ENCODE measurements at places on chromosomes 3 and 15.
A peak's percentile ranks its signal among the peaks of the same experiment; 100 is the strongest.

- DNase-seq: peak; percentile 76
These were observed 312.9 kb downstream of the ZBBX start for GRCh38 chr3:167066977-167067786.

GRCh38 chr3:17065881-17066280 is 181.1 kb downstream of the PLCL2 start:
- no peak for DNase-seq

GRCh38 chr3:133815386-133815785 is 9.8 kb downstream of the SRPRB start:
- DNase-seq: no peak

DNA sequence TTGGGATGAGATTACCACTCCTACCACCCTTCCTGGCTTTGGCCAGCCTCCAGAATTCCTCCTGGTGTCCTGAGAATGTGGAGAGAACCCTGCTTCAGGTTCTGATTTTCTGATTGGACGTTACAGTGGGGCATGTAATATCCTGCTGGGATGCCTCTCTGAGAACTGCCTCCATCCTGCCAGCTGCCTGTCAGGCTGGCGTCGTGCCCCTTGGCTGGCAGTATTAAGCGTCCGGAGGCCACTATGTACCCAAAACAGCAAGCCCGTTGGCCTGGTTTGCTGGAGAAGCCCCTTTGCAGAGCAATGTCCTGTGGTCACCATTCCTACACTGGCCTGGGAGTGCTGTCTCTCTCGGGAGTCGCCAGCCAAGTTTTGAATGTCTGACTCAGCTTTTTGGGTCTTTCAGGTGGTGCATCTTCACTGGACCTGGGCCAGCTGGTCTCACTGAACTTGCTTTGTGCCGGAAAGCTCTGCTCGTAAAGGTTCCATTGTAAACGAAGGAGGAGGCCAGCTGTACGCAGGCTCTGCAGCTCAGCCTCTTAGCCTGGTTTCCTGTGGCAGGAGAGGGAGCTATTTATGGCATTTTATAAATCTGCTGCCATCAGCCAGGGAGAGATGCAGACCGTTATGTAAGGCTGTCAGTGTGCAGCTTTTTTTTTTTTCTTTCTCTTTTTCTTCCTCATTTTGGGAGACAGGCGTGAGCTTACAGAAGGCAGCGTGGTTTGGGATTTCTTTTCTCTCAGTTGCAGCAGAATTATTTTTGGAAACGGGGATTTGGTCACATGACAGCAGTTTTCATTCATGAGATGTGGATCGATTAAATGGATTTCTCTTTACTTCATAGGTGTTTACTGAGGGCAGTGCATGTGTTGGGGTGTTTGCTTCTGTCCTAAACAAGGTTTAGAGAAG is 19.0 kb upstream of the TRAK1 start:
- no peak for DNase-seq

GRCh38 chr15:61097043-61097442 is 132.1 kb downstream of the RORA start:
- no peak for DNase-seq

DNA sequence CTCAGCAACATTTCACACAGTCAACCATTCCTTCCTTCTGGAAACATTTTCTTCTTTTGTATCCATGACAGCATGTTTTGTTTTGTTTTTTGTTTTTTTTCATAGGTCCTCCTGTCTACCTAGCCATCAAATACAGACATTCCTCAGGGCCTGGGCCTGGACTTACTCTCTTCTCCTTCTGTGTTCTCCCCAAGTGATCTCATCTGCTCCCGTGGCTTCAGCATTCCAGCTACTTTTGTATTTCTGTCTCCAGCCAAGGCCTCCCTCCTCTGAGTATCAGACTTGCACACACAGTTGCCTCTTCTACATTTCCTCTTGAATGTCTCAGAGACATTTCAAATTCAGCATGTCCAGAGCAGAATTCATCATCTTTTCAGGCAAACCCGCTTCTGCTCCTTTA is 82.4 kb downstream of the HCN4 start:
- no peak for DNase-seq

GRCh38 chr3:186107215-186108105 is 1.4 kb downstream of the ETV5 start:
- DNase-seq: peak; percentile 56

GRCh38 chr3:134527037-134527436 is 41.2 kb downstream of the CEP63 start:
- no peak for DNase-seq

DNA sequence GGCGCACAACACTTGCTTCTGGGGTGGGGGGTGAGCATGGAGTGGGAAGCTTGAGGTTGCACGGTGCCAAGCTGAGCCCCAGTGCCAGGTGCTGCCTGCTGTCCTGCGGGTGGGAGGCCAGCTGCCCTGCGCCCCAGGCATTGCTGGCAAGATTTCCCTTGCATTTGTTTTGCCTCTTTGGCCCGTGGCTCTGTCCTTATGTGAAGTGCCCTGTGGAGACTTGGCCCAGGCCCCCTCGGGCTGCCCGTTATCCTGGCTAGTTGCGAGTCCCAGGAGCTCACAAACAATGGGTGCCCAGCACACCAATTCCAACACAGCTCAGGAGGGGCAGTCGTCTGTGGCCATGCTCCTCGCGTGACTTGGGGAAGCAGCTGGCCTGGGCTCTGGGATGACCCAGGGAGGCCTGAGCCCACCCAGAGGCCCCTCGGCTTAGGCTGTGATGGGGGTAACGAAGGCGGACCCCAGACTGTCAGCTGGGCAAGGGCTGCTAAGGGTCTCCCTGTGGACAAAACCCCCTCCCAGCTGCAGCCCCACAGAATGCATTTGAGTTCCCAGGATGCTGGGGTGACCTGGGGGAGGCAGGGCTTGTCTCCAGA is 5.9 kb downstream of the C3orf22 start:
- no peak for DNase-seq

GRCh38 chr15:25087137-25087536 is 132.3 kb downstream of the SNRPN start:
- DNase-seq: no peak

GRCh38 chr3:100429187-100429716 is 27.9 kb downstream of the LNP1 start:
- no peak for DNase-seq

- no peak for DNase-seq
These were observed 34.0 kb downstream of the BHLHE40 start for GRCh38 chr3:5013021-5013906.

- no peak for DNase-seq
These were observed 35.7 kb upstream of the ABHD17C start for GRCh38 chr15:80659375-80659774.

GRCh38 chr3:183895296-183895695 is 10.6 kb upstream of the PARL start:
- no peak for DNase-seq

- no peak for DNase-seq
These were observed 105.8 kb downstream of the UBE3A start for GRCh38 chr15:25333049-25333448.
